ENCODE measurements at places on chromosomes 3 and 15.

- DNase-seq = no peak
These were observed 347.3 kb downstream of the CNTN3 start for GRCh38 chr3:74267131-74267530.

GRCh38 chr15:39554746-39555387 is 26.0 kb upstream of the THBS1 start:
- no peak for DNase-seq

GRCh38 chr3:25863416-25863959 is 73.6 kb downstream of the OXSM start:
- no peak for DNase-seq

DNA sequence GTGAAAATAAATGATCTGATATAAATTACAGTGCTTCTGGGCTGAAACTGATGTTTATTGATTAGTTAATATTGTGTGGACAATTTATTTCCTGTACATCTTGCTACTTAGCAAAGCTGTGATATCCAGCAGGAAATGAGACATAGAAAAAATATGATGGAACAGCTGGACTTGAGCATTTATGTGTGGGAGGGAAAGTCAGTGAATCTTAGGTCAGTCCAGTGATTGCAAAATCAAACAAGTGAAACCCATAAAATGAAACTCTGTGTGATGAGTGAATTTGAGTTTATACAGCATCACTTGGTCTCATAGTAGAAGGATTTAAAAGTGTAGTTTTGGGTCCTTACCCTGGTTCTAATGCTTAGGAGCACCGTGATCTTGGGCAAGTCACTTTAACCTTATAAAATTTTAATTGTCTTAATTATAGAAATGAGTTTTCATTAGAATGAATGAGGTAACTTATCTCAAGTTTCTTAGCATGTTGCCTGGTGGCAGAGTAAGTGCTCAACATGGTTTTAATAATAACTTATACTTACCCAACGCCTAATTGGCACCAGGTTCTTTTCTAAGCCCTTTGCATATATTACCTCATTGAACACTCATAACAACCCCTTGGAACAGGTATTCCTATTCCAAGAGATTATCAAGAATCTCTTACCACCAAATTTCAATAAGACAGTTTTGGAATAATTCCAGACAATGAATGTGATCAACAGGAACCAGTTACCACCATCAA is 194.6 kb downstream of the ADAMTSL3 start:
- DNase-seq = no peak

- DNase-seq = no peak
These were observed 104.3 kb upstream of the RNU6-1 start for GRCh38 chr15:67944010-67944641.

DNA sequence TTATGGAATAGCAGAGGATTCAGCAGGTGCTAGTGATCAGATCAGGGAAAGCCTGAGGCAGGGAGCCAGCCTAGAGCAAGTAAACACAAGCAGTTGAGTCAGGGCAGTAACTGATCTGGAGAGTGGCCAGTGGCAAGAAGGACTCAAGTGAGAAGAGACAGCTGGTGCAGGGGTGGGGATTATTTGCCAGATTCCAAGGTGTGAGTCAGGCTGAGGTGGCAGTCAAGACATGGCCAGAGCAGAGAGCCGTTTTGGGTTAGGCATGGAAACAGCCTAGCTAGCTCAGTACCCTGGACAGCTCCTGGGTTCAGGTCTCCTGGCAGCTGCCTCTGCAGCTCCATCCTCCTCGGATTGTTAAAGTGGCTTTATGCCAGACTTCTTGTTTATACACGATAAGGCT is 281.9 kb upstream of the ONECUT1 start:
- DNase-seq = no peak

DNA sequence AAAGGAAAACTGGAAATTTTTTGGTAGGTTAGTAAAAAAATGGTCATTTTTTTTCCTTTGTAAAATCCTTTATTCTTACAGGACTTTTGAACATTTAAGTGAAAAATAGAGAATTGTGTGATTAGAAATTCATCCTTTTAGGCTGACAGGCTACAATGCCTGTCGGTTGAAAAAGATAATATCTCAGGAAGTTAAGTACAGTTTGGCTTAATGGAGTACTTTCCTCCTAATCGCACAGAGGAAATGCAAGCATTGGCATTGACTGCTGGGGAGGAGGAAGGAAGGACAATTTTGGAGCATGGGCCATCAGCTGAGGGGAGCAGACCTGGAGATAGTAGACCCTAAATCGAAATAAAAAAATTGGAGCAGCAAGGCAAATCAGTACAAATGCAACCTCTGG is 135.1 kb upstream of the ICE2 start:
- DNase-seq = no peak

- DNase-seq = no peak
These were observed 146.9 kb upstream of the LRTM1 start for GRCh38 chr3:55074796-55075195.

Data from stimulated activated naive CD8-positive, alpha-beta T cell treated with anti-CD3 and anti-CD28 coated beads, Interleukin-15, amount 100 ng/mL, for 72 hours (primary cell).